ENCODE measurements at places on chromosomes 12 and 14.

GRCh38 chr14:84785996-84786395 is 743.9 kb upstream of the FLRT2 start:
- no peak for DNase-seq

DNA sequence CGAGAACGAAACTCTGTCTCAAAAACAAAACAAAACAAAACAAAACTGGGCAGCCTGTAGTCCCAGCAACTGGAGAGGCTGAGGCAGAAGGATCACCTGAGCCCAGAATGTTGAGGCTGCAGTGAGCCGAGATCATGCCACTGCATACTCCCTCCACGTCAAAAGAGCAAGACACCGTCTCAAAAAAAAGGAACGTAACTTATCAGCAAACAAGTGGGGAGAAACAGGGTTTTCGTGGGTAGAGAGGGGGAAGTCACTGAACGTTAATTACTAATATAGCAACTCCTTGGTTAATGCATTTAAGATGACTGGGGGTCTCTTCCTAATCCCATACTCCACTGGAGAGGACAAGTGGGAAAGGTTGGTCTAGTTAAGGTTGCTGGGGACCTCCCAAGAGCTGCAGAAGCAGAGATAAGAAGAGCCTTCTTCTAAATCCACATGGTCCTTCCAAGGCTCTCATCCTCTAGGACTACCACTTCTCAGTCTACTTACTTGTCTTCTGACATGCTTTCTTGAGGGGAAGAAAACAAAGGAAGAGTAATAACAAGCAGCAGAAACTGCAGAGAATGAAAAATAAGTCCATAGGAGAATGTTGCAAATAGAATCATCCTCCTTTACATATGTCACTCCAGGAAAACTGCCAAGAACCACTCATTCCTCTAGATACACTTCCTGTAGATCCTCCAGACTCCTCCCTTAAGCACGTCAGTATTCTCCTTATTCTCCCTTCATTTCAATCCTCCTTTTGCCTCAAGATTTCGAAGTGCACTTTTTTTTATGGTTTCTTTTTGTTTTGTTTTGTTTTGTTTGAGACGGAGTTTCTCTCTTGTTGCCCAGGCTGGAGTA is 5.8 kb downstream of the NUMB start:
- DNase-seq, result peak; percentile 84

- no peak for DNase-seq
Measured at GRCh38 chr12:112979041-112979680, 842 bp downstream of the OAS2 start.

- DNase-seq, result peak; percentile 37
Measured at GRCh38 chr12:50690925-50691324, 73.0 kb upstream of the ATF1 start.

DNA sequence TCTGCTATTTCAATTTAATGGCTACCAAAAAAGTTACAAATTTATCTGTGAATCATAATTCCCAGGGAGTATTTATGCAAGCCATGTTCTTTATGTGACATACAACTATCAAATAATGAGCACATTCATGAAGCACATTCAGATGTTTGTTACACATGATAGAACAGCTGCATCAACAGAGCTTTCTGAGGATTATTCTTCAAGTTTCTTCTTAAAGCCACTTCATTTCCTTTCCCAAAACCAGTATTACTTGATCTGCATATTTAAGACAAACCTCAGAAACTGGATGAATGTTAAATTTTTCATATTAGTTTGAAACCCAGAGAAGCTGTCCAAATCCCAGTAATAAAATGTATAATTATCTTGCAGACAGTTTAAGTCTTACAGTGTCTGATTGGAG is 73.6 kb upstream of the SOX5 start:
- DNase-seq, result no peak

GRCh38 chr12:52268212-52268611 is 6.2 kb upstream of the KRT86 start:
- DNase-seq, result peak; percentile 57
